ENCODE measurements at places on chromosomes 12 and 14.
A peak's percentile ranks its signal among the peaks of the same experiment; 100 is the strongest.

DNA sequence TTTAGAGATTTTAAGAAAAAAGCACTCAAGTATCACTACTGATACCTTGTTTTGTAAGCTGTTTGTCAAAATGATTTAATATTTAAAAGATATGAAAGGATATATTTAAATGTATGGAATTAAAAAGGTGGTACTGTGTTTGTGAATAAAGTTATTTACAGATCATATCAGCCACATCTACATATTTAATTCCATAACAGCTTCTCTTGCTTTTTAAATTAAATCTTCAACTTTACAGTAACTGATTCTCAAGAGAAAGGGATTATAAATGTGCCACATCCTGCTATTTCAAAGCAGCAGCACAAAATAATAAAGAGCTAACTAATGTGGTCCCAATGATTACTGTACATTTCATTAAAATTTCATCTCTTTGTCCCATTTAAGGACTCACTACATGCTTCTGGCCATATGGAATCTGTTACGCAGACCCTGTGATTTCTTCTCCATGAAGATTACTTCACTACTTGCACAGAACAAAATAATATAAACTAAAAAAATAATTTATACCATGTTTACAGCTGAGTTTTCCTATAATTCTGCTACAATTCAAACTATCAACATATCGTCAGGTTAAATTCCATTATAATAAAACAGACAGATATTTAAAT, 117.8 kb downstream of the MED13L start:
- DNase-seq, result no peak

DNA sequence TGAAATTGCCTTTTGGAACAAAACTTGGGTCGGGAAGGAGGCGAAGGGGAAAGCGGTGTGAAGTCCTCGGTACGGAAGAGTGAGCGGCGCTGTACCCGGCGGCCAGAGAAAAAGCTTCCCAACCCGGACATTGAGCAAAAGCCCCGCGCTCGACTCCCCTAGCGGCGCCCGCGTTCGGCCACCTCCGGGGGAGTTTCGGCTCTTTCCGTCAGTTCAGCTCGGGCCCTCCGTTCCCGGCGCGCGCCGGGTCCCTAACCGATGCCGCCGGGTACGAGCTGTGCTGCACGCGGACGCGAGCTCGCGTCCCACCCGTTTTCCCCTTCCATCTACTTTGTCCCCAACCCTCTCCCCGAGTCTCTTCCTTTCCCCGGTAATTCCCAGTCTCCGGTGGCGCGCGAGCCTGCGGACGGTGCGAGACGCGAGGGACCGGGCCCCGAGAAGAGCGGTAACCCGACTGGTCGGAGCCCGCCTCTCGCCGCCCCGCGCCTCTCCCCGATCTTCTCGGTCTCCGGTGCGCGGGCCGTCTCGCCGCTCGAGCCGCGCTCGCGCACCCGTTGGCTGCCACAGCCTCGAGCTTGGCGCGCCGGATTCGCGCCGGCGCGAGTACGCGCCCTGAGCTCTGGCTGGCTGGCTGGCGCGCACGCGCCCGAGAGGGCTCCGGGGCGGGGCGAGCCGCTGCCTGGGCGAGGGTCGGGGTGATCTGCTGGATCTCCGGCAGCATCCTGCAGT, 446 bp upstream of the SPATS2 start:
- peak; percentile 89 for DNase-seq

DNA sequence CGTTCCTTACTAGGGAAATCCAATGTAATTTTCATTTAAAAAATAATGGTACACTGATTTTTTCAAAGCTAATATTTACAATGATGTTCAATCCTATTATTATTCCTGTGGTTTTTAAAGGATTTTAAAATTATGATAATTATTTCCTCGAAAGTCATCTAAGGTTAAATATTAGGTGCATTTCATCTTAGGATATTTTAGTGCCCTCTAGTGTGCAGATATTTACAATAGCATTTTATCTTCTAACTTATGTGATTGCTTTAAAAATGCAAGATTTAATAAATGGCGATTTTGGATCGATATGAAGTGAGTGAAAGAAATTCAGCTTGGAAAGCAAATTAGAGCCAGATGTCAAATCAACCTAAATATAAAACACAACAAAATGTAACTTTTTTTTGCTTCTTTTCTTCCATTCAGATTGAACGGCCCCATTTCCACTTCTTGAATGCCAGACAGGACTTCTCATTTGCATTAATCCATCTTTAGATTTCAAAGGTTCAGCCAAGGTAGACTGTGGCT, 293.5 kb downstream of the SLC6A15 start:
- no peak for DNase-seq

- peak; percentile 25 for DNase-seq
Observed at GRCh38 chr12:54262403-54262925, 17.5 kb downstream of the CBX5 start.

- DNase-seq, result no peak
Observed at GRCh38 chr14:56394826-56395530, 184.6 kb upstream of the TMEM260 start.

- no peak for DNase-seq
Observed at GRCh38 chr14:60970146-60970545, 10.7 kb downstream of the TRMT5 start.
